C1 segment of cervical spinal cord (tissue), 14 donors: ENCODE measurements at places on chromosomes 5 and 9.

DNA sequence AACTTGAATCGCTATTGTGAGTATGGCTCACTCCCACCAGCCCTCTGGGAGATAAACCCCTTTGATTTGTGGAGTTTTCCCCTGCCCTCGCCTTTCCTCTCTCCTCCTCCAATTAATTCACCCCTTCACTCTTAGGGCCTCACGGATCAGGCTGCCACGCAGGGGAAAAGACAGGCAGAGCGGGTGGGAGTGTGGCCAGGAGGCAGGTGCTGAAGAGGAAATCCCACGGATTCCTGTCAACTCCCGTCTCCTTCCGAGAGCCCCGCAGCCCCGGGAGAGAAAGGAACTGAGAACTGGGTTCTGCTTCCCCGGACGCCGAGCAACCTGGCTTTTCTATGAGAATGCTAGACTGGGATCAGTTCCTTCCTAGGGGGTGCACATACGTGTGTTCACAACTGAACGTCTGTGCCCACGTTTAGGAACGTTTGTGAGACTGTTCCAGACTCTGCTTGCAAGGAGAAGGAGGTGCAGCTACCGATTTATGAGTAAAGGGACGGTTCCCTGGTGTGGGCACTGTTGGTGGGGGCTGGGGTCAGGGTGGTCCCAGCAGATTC is 314.5 kb upstream of the TLE4 start:
- no peak for DNase-seq

DNA sequence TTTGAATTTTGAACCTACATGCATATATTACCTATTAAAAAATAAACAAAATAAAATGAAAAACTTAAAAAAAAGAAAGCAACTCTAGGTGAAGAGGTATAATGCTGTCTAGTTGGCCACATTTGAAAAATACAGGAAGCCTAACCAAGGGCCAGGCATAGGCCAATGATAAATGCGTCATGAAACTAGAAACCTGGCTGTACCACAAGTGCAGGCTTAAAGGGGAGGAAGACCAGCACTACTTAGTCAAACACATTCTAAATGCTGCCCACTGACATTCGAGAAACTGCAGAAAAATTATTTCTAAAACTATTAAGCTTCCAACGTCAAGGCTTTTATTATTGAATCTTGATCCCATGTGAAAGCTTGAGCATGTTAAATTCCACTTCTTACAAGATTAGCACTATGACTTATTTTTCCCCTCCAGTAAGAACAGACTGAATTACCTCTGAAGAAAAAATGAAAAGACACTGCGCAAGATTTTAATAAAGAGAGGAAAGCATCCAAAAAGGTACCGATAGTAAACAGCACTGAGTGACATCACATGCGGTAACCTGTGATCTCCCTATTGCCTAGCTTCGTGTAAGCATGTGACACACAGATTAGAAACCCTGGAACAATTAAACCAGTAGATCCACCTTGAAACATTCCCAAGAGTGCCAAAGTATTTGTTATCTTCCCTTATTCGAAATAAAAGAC is 16.2 kb downstream of the CDC14B start:
- DNase-seq = no peak

GRCh38 chr5:97542469-97542868 is 359.4 kb upstream of the RIOK2 start:
- no peak for DNase-seq

GRCh38 chr5:127863161-127863560 is 160.0 kb downstream of the CCDC192 start:
- DNase-seq = no peak

- DNase-seq = no peak
These were observed 3.8 kb downstream of the FOXD1 start for GRCh38 chr5:73444499-73445438.

- DNase-seq = no peak
These were observed 221.1 kb downstream of the ISL1 start for GRCh38 chr5:51604324-51604723.

GRCh38 chr5:147601652-147602051 is 91.8 kb upstream of the DPYSL3 start:
- no peak for DNase-seq

- DNase-seq = no peak
These were observed 46.3 kb downstream of the FSTL4 start for GRCh38 chr5:133565993-133566392.

- DNase-seq = no peak
These were observed 147.4 kb upstream of the RPS23 start for GRCh38 chr5:82425591-82425990.

- DNase-seq = no peak
These were observed 48.9 kb upstream of the MTAP start for GRCh38 chr9:21753523-21753922.

DNA sequence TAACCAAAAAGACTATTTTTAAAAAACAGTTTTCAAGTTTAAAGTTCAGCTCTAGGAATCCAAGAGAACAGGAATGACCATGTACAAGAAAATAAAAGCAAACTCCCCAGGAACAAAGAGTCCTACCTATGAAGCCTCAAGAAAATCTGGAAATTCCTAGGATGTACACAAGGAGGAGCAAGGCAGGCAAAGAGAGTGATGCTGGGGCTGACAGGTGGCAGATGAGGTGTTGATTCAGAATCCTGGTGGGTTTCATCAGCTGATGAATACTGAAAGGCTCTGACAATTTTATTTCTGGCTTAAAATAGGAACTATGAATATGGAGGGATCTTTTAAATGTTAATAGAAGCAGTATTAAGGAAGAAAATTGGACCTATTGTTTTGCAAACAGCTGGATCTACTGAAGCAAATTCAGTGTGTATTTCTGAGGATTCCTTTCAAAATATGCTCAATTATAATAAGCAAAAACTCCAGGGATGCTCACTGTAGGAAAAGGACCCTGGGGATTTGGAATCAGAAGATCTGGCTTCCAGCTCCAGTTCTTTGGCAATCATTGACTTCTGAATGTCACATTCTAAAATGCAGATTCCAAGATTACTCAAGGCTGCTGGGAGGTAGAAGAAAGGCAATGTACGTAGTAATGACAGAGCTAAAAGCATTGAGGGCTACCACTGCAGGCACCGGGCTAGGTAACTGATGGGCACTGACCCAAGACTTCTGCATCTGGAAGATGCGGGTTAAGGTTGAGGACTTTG is 28.0 kb upstream of the SH3RF2 start:
- DNase-seq = no peak

GRCh38 chr5:109739741-109740728 is 50.3 kb downstream of the MAN2A1 start:
- no peak for DNase-seq

DNA sequence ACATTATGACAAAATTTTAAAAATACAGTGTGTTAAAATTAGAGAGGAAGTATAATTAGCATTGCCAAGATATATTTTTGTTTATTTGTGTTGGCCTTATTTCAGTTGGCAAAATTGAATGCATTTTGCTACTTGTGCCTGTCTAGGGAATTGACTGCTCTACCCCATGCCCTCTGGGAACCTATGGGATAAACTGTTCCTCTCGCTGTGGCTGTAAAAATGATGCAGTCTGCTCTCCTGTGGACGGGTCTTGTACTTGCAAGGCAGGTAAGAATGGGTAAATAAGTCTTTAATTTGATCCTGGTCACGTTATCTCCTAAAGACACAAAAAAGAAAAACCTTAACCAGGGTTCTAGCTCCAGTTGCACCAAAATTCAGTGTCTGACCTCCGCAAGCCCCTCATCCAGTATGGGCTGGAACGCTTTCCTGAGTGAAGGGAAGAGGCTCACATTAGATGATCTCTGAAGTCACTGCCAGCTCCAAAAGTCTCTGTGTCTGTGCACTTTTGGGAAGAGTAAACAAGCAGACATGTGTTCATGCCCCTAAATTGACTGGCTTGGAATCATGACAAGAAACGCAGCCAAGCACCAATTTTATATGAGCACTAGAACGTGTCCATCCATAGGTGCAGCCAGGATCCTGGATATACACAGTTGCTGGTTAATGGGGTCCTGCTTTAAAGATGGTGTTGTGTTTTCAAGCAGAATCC is 98.3 kb upstream of the PRRC1 start:
- DNase-seq = no peak

DNA sequence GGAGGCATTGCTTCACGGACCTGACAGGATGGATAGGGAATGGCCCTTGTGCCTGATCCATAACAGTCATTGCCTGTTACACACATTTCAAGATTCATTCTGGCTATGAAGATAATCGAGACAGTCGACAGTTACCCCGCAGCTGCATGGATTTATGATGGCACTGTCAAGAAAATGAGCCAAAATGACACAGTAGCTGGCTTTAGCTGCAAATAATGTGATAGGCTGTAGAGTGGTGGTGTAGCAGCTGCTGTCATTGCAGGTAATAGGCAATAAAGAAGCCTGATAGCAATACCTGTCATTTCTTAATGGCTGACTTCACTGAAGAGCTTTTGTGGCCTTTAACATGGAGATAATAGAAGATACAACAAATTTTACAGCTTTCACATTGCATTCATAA is 1085.2 kb upstream of the ARRDC3 start:
- DNase-seq = no peak

GRCh38 chr5:59319250-59319649 is 574.3 kb downstream of the PDE4D start:
- no peak for DNase-seq

DNA sequence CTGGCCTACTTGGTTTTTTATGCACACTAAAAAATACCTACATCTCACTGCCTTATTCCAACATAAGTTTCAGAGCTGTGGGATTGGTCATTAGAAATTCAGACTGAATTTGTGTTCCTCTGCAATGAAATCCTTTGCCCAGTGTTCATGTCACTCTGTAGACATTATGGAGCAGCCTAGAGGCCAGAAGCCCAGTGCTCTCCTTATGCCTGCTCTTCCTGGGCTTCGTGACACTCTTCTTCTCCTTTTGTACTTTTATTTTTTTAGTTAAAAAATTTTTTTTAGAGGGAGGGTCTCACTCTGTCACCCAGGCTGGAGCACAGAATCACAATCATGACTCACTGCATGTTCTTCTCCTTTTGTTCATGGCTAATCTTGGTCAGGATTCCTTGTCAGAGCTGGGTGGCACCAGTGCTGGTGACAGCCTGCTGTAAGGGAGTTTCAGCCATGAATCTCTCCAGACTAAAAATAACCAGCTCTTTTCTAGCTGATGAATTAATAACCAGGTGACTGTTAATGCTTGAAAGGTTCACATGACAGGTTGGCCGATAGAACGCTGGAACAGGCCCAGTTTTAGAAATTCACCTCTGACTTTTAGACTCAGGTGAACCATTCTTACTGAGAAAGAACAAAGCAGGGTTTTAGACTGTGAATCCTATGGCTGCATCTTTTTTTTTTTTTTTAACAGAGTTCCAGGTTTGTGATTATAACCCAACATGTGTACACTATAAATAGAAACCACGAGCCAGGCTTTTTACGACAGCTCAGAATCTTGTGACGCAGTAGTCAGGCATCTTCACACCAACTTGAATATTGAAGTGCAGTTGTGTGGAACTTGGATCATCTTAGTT is 34.1 kb upstream of the C5orf47 start:
- no peak for DNase-seq

DNA sequence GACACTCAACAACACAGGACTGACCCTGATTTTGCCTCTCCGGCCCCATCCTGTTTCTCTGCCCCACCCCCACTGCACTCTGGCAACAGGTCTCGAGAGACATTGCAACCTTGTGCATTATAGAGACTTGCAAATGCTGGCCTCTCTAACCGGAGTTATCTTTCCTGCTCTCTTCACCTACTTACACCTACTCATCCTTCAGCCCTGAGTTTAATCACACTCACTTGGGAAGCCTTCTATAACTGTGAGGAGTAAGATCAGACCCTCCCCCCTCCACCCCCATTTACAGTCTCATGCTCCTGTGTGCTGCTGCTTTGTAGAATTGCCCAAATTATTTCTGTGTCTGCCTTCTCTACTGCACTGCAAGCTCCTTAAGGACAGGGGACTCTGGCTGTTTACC is 42.8 kb downstream of the WWC1 start:
- DNase-seq = no peak

DNA sequence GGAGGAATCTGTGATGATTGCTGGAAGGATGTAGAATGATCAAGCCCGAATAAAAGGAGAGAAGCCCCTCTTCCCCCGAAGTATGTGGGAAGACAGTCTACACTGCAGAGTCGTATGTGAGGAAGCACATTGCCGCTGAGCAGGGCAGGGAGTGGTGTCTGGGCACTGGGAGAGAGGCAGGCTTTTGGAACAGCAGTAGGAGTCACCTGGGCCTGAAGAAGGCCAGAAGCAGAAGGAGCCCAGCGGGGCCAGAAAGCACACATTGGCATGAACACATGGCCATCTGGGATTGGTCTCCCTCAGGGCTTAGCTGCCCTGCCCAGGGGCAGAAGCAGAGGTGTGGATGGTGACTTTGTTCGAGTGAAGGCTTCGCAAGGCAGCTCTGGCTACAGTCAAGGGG is 162.8 kb downstream of the ERCC6L2 start:
- DNase-seq = no peak

- DNase-seq = no peak
These were observed 732.1 kb upstream of the RIOK2 start for GRCh38 chr5:97915106-97915505.

- DNase-seq = no peak
These were observed 119.0 kb downstream of the SV2C start for GRCh38 chr5:76202182-76202581.

DNA sequence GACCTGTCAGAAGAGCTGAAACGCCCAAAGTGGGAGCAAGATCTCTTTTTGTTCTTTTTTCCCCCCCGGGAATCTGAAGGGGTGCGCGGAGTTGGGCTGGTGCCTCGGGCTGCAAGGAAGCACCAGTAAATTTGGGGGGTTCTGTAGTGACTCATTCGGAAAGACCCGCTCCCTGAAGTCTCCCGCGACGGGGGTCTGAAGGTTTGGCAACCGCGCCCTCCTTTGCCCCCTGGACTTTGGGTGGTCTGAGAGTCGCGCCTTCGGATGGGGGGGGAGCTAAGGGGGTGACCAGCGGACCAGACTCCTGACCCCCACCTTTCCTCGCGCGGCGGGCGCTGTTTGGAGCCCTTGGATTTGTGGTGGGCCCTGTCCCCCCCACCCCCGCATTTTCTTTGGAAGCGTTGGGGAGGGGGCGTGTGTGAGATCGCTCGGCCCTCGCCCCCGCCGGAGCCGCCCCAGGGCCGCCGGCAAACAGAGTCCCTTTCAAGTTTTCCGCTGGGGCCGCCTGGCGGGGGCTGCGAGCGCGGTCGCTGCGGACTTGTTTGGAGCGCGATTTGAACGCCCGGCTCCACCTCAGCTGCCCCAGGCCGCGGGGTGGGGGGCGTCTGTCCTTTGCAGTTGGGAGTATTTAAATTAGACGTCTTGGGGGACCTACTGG is 2.0 kb downstream of the CXXC5 start:
- DNase-seq = no peak

- no peak for DNase-seq
These were observed 254.7 kb upstream of the SLC30A5 start for GRCh38 chr5:68839019-68839552.

DNA sequence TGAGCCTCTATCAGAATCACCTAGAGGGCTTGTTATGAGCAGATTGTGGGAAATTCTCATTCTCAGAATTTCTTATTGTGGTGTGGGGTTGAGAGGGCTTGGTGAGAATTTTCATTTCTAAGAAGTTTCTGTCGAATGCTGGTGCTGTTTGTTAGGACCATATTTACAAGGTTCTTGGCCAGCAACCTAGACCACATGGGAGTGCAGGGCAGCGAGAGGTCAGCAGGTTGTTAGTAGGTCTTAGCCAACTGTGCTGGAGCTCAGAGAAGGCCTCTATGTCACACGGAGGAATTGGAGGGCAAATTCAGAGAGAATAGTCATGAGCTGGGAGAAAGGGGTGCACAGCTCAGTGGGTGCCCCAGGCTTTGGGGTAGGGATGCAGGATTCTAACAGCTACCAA is 357.0 kb downstream of the LRRC70 start:
- DNase-seq = no peak

- no peak for DNase-seq
These were observed 44.9 kb upstream of the STXBP1 start for GRCh38 chr9:127567035-127567729.

- DNase-seq = peak; percentile 58
These were observed 3.1 kb downstream of the IER5L start for GRCh38 chr9:129174724-129175514.
